ENCODE measurements at places on chromosomes 12 and 14.

DNA sequence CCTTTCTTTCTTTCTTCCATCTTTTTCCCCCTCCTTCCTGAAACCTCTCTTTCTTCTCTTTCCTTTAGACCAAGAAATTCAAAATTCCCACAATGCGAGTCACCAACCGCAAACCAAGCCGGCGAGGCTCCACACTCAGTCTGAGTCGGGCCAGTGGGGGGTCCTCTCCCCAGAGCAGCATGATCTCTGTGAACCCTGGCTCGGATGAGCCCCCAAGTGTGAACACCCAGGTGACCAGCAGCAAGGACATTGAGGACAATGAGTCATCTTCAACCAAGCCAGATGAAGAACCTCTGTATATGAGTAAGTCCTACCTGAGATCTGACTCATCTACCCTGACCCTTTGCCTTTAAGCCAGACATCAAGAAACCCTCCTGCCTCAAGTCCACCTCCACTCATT is 88.6 kb upstream of the TMEM233 start:
- no peak for DNase-seq

- DNase-seq: no peak
Measured at GRCh38 chr14:75132382-75133086, 5.7 kb upstream of the NEK9 start.

GRCh38 chr12:115306380-115306779 is 622.4 kb upstream of the TBX3 start:
- DNase-seq: no peak

DNA sequence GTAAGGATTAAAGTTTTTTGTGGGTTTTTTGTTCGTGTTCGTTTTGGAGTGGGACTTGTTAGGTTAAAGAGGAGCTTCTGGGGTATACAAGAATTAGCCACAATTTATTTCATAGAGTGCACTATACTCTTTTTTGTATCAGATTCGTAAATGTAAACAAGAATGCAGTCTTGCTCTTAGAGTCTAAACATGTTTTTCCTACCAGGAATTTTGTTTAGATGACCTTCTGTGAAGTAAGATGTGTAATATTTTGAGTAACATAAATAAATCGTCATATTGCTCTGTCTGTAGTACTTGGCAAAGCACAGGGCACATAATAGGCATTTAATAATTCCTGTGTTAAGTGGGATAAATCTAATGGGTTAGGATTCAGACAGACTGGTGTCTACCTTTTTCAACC is 9.6 kb downstream of the CNOT2 start:
- no peak for DNase-seq

GRCh38 chr12:53756300-53757100 is 4.7 kb upstream of the CISTR start:
- DNase-seq: no peak
